ENCODE measurements at places on chromosomes 12 and 14.

- DNase-seq: no peak
Measured at GRCh38 chr14:44316647-44317440, 190.2 kb downstream of the FSCB start.

- no peak for DNase-seq
Measured at GRCh38 chr14:59155886-59156285, 32.6 kb upstream of the DAAM1 start.

- no peak for DNase-seq
Measured at GRCh38 chr12:29595071-29595755, 97.7 kb upstream of the OVCH1 start.

GRCh38 chr12:101925361-101925760 lies 48.0 kb downstream of the DRAM1 start:
- DNase-seq: no peak

- DNase-seq: no peak
Measured at GRCh38 chr12:86265329-86265695, 9.1 kb upstream of the MGAT4C start.

Measured in activated CD4-positive, alpha-beta T cell treated with anti-CD3 and anti-CD28 coated beads for 24 hours (primary cell).